Epithelial cell of proximal tubule (primary cell): ENCODE measurements at places on chromosomes 5 and 9.

GRCh38 chr5:166363087-166363760 lies 1928.2 kb upstream of the WWC1 start:
- DNase-seq: no peak

DNA sequence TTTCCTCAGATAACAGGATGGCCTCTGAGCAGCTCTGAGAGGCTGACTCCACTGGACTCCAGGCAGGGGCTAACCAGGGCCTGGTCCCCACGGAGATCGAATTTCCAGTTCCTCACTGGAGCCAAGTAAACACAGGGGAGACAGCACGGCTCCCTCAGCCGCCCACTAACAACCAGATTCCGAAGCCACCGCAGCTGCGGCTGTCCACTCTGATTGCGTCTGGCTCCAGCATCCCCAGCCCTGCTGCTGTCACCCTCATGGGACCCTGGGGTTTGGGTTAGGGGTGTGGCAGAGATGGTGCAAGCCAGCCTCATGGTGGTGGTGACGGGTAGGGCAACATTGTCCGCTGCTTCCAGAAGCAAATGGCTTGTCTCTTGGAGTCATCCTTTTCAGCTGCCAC lies 172.6 kb downstream of the RGS3 start:
- DNase-seq: no peak

GRCh38 chr5:72301557-72301956 lies 18.5 kb downstream of the MRPS27 start:
- DNase-seq: no peak

DNA sequence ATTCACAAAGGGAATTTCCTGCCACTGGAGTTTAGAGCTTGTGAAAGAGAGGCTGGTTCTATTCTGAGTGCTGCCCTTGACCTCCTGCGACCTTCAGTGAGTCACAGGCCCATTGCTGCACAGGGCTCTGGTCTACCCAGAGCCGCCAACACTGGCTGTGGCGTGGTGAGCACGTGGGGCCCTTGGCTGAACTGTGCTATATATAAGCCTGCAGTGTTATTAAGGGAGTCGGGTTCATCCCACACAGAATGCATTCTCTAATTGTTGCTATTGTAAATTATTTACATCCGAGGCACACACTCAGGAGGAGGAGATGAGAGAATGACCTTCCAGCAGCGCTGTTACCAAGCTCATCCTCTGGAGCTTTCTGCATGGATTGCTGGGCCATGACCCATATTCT lies 47.1 kb downstream of the BRINP1 start:
- DNase-seq: peak; percentile 63

- no peak for DNase-seq
Measured at GRCh38 chr9:105445203-105445881, 2.5 kb upstream of the FSD1L start.

- no peak for DNase-seq
Measured at GRCh38 chr9:38255599-38255998, 136.9 kb upstream of the ALDH1B1 start.

- no peak for DNase-seq
Measured at GRCh38 chr9:94925751-94926430, 199.4 kb downstream of the AOPEP start.

GRCh38 chr9:25691786-25692185 lies 13.5 kb upstream of the TUSC1 start:
- no peak for DNase-seq

- DNase-seq: peak; percentile 35
Measured at GRCh38 chr9:15357050-15357653, 50.1 kb upstream of the TTC39B start.

GRCh38 chr9:120942186-120943001 lies 15.8 kb upstream of the TRAF1 start:
- no peak for DNase-seq

GRCh38 chr5:179608131-179608581 lies 15.3 kb downstream of the HNRNPH1 start:
- DNase-seq: no peak

- DNase-seq: no peak
Measured at GRCh38 chr9:11966786-11967185, 726.4 kb upstream of the TYRP1 start.

DNA sequence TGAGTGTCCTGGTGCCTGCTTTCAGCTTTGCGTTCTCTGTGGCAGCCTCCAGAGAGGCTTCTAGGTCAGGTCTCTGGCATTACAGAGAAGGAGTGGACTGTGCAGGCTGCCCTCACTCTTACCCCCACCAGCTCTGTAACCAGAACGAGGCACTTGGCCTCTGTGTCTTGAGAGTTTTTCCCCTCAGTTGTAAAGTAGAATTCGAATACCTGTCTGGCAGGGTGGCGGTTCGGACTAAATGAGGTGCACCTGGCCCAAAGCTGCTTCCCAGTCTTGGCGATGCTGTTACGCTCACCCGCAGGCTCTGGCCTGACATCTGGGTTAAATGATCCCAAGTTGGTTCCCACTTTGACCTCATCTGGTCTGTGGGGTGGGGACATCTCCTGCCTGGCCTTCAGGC lies 40.1 kb downstream of the FAM78A start:
- no peak for DNase-seq

- no peak for DNase-seq
Measured at GRCh38 chr5:96699186-96699820, 37.1 kb downstream of the CAST start.

DNA sequence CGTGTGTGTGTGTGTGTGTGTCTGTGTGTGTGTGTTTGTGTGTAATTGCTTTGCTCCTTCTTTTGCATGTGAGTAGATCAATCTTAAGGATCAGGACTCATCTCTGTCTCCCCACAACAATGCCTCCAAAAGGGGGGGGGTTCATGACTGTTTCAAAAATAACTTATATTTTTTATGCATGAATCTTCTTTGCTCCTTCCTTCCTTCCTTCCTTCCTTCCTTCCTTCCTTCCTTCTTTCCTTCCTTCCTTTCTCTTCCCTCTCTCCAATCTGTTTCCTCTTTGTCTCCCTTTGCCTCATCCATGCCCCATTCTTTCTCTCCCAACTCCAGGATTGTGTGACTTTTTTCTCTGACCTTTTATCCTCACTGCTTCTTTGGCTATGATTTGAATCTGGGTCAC lies 126.4 kb upstream of the OSMR start:
- DNase-seq: no peak

- no peak for DNase-seq
Measured at GRCh38 chr5:97735209-97735608, 552.2 kb upstream of the RIOK2 start.

DNA sequence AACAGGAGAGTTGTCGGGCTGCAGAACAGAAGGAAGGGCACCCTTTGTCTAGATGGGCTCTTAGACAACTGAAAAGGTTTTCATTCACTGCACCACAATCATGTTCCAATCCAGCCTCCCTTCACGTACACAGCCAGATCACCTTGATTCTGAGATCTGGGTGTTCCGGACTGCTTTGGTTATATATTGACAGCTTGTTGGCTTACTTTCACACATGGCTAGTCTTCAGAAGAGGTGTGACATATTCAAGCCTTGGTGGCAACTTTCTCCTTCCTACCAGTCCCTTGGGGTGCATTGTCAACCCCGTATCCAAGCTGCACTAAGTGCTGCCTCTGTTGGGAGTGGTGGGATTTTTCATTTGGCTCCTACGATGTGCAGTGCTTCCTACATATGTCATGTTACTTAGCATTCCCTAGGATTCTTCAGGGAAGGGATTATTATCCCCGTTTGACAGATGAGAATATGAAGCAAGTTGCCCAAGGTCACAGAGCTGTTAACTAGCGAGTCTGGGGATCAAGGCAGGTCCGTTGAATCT lies 100.6 kb downstream of the LIFR start:
- DNase-seq: no peak

DNA sequence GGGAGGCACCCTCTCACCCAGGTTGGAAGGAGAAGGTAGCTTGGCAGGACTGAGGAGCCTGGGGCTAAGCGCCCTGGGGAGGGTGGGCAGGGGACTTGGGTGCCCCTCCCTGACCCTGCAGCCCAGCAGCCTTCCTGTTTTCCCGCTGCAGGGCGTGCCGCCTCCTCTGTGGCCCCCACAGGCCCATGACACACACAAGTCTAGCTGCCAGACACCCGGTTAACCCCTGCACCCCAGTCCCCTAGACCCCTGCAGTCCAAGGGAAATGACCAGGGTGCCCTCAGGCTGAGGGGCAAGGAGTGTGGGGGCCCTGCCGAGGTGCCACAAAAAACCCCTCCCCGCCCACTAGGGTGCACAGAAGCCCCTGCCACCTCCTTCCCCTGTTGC lies 33.0 kb downstream of the GOLGA2 start:
- DNase-seq: no peak

DNA sequence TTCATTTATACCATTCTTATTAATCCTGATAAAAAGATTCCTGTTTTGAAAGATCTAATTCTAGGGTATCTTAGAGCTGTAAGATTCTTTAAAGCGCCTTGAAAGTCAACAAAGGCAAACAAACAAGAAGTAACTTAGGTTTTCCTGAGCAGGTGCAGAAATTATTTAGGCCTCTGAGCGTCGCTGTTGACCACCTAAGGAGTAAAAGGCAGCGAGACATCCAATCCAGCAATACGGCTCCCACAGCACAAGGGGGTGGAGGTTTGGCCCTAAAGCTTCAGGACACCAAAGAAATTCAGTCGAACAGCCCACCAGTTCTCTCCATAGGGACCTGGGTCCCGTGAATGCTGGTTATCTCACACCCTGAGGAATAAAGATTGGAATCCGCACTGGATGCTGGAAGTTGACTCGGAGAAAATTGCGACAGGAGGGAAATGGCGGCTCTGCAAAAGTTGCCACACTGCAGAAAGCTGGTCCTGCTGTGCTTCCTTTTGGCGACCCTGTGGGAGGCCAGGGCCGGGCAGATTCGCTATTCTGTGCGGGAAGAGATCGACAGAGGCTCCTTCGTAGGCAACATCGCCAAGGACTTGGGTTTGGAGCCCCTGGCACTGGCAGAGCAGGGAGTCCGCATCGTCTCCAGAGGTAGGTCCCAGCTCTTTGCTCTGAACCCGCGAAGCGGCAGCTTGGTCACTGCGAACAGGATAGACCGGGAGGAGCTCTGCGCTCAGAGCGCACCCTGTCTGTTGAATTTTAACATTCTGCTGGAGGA lies at the start of gene PCDHGA2:
TSS of gene PCDHGA2 (plus strand) at position 223 of the 769 bp plus-strand sequence.
- DNase-seq: no peak

DNA sequence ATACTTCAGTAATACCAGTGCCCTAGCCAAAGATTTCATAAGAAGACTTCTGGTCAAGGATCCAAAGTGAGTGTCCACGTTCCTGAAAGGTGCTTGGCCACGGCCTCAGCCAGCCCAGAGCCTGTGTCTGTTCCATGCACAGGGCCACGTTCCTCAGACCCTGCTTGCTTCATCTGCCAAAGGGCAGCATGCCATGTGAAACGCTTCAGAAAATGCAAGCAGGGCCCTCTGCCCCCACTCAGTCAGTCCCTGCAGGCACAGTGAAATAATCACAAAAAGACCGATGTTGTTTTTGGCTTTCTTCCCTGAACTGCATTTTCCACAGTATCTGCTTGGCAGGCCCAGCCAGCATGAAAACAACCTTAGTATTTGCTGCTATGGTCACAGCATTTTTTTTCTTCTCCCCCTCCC lies 85.5 kb upstream of the CTSL start:
- peak; percentile 29 for DNase-seq

GRCh38 chr9:133558191-133559126 lies 24.0 kb downstream of the ADAMTSL2 start:
- no peak for DNase-seq

GRCh38 chr5:173972925-173973615 lies 15.9 kb upstream of the C5orf47 start:
- no peak for DNase-seq

GRCh38 chr9:129414377-129414992 lies 206.4 kb downstream of the C9orf50 start:
- no peak for DNase-seq

GRCh38 chr5:125913200-125913599 lies 510.0 kb upstream of the GRAMD2B start:
- no peak for DNase-seq

DNA sequence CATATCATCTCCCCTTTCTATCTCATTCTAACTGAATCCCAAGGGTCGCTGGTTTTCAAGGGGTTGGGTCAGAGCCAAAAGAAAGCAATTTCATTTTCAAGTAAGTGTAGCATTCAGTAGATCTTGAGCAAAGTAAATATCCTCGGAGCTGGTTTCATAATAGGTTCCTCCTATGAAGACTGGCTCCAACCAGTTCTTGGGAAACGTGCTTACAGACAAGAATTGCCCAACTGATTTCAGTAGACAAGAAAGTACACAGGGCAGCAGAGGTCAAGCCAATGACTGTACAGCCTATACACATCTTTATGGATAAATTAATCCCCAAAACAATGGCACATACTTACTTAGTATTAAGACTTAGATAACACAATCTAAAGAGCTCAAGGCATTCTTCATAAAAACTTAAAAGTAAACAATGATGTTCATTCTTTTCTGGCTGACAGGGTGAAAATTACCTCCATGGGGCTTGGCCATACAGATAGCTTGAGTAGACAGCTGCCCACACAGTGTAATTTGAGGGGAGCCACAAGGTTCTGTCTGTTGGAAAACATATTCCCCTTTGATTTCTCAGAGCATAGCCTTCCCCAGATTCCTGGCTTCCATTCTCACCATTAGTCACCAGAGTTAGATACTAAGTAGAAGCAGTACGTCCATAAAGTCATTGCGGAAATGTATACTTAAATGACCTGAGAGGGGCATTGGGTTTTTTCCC lies 163.9 kb downstream of the ARRDC3 start:
- DNase-seq: peak; percentile 60

DNA sequence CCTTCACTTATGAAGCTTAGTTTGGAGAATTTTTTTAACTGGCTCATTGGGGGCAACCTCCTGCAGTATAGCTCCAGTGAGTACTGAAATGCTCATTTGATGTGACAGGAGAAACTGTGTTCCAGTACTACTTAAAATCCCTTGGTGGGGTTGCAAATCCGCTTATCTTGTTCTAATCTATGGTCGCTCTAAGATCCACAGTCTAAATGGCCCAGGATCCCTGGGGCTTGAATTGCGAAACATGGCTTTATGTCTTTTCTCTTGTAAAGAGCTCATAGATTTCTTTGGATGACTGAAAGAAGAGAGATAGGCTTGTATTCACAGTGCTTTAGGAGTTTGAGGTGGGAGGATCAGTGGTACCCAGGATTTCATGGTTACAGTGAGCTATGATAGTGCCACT lies 52.7 kb downstream of the ADAMTSL1 start:
- no peak for DNase-seq

GRCh38 chr9:133767625-133768024 lies 29.5 kb upstream of the SARDH start:
- DNase-seq: no peak

GRCh38 chr5:172543484-172544298 lies 89.4 kb upstream of the SH3PXD2B start:
- no peak for DNase-seq

GRCh38 chr5:20276061-20276958 lies 288.3 kb upstream of the CDH18 start:
- peak; percentile 48 for DNase-seq

DNA sequence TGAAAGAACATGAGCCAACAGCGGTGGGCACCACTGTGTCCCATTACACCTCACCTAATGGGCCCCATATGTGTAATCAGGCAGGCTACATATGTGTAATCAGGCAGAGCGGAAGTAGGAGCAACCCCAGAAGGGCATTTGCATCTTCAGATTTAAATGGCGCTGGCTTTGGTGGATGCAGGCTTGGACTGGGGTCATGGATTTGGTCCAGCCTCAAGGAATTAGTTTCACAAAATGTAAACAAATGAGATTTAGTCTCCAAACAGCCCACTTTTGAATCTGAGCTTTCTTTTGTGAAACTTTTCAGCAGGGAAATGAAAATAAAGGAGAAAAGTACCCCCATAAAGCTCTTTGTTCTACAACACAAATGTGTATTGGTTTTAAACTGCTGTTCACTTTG lies 161.3 kb downstream of the LPAR1 start:
- no peak for DNase-seq
